ENCODE measurements at places on chromosomes 7 and 10.

- DNase-seq, result peak; percentile 26
Measured at GRCh38 chr7:22726907-22727713, at the start of gene IL6. IL6 (plus strand) TSS chr7:22727200; CDS start chr7:22727263, 63 bp downstream.

DNA sequence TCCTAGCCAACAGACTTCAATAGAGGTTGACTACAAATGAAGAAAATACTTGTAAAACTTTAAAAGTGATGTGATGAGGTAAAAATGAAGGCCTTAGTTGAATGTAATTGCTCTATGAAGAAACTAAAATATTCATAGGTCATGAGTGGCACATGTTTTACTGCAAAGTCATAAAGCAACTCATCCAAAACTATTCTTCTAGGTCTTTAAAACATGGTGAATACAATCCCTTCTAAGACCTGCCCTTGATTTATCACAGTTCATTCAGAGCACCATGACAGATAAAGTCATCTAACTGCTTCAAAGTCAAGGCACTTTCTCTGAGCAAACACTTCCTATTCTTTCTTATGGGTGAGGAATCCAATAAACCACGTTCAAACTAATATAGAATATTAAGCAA lies 713.5 kb downstream of the SORCS1 start:
- no peak for DNase-seq

DNA sequence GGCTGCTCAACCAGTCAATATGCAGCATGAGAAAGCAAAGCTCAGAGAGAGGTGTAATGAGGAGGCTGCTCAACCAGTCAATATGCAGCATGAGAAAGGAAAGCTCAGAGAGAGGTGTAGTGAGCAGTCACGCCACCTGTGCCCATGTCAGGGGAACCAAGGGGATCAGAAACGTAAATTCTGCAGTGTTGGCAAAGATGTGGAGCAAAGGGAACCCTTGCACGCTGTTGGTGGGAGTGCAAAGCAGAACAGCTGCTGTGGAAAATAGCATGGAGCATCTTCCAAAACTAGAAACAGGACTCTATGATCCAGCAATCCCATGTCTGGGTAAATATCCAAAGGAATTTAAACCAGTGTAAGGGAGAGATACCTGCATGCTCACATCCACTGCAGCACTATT lies 194.9 kb downstream of the DIP2C start:
- no peak for DNase-seq

- DNase-seq, result peak; percentile 60
Measured at GRCh38 chr7:36198854-36199266, 45.8 kb downstream of the EEPD1 start.

DNA sequence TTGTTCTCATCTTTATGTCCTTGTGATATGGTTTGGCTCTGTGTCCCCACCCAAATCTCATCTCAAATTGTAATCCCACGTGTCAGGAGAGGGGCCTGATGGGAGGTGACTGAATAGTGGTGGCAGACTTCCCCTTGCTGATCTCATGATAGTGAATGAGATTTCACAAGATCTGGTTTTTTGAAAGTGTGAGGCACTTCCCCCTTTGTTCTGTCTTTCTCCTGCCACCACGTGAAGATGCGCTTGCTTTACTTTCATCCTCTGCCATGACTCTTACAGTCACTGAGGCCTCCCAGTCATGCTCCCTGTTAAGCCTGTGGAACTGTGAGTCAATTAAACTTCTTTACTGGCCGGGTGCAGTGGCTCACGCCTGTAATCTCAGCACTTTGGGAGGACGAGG lies 161.0 kb downstream of the HERPUD2 start:
- no peak for DNase-seq

DNA sequence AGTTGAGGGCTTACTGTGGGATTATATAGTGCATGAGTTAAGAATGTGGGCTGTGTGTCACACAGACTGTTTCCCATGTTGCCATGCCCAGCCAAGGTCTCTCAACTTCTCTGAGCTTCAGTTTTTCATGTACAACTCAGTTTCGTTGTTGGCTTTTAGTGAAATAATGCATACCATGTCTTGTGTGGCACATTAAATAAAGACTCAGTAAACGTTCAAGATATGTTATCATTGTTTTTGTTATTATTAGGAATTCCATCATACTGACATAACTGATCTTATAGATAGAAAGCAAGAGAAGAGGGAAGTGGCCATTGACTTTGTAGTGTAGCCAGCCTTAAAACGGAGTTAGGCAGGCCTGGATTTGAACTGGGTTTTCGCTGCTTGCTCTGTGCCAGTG lies 2.9 kb downstream of the CDK14 start:
- no peak for DNase-seq

DNA sequence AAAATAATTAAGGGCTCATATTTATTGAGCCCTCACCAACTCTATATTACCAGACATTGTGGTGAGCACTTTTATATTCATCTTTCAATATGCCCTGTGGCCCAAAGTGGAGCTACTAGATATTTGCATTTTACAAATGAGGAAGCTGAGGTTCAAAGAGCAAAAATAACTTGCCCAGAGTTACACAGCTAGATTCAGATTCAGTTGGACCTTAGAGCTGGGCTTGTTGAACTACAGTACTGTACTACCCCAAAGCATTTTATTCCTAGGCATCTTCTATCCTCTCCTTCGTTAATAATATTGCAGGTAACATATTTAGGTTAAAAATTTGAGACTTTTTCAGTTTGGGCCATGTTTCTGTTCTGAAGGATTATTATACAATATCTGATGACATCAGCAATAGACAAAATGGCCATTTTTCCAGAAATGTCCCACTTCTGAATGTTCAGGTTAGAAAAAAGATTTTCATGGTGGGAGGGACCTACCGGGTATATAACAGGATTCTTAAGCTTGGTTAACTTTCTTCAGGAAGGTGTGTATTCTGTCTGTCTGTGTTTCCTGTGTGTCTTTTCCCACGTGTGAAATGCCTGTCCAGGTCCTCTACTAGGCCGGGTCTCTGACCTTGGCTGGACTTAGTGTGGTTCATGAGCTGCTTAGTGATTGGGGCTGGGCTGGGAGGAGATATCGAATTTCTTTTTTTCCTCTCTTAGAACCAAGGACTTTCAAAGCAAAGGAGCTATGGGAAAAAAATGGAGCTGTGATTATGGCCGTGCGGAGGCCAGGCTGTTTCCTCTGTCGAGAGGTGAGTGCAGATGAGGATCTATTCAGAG lies 13.6 kb downstream of the PRXL2A start:
- no peak for DNase-seq

- no peak for DNase-seq
Measured at GRCh38 chr10:48284002-48284546, 9.6 kb upstream of the FRMPD2 start.
